SK-N-SH (cell line): ENCODE measurements at places on chromosomes 16 and 17. TPM values are rescaled to one million over a fixed set of nuclear protein-coding genes. Genes with fewer than 3 reads are reported as not detected.

Gene KRT28
- not detected in 2 replicates for polyA plus RNA-seq

Gene CD300C
- polyA plus RNA-seq, result not detected in 2 replicates

Gene NAE1
- polyA plus RNA-seq, result 33.8 and 45.5 TPM in 2 replicates

Gene PLD2
- 42.5 and 49.2 TPM in 2 replicates for polyA plus RNA-seq

Gene CASKIN2
- polyA plus RNA-seq, result 5.2 and 6.5 TPM in 2 replicates

Gene AOC3
- 0.03 and 0.08 TPM in 2 replicates for polyA plus RNA-seq

Gene TLCD3B
- 2.3 and 3.8 TPM in 2 replicates for polyA plus RNA-seq

Gene CA7
- polyA plus RNA-seq, result 0.11 and 0.12 TPM in 2 replicates

Gene CCDC200
- polyA plus RNA-seq, result not detected in 2 replicates

Gene GUCY2D
- not detected in 2 replicates for polyA plus RNA-seq

Gene VASN
- polyA plus RNA-seq, result 11.4 and 37.4 TPM in 2 replicates

Gene LRRC37B
- 9.3 and 10.9 TPM in 2 replicates for polyA plus RNA-seq

Gene CDK5R1
- 1.0 and 1.4 TPM in 2 replicates for polyA plus RNA-seq

Gene TPSAB1
- polyA plus RNA-seq, result not detected in 2 replicates

Gene HSD17B2
- polyA plus RNA-seq, result not detected in 2 replicates

Gene CEMP1
- not detected in 2 replicates for polyA plus RNA-seq

Gene FAAP100
- 17.1 and 18.9 TPM in 2 replicates for polyA plus RNA-seq

Gene TMC8
- 0.15 and 0.18 TPM in 2 replicates for polyA plus RNA-seq

Gene PMFBP1
- polyA plus RNA-seq, result 0.16 and 0.21 TPM in 2 replicates

Gene CETP
- not detected in 2 replicates for polyA plus RNA-seq

Gene PRSS8
- polyA plus RNA-seq, result 0.05 and 0.07 TPM in 2 replicates

Gene ZNF830
- polyA plus RNA-seq, result 7.8 and 8.8 TPM in 2 replicates

Gene KRT32
- not detected in 2 replicates for polyA plus RNA-seq

Gene VWA3A
- polyA plus RNA-seq, result not detected in 2 replicates

Gene ARHGDIG
- polyA plus RNA-seq, result 4.8 and 4.9 TPM in 2 replicates
